Occipital lobe (tissue), 3 donors: ENCODE measurements at places on chromosomes 7 and 10.

DNA sequence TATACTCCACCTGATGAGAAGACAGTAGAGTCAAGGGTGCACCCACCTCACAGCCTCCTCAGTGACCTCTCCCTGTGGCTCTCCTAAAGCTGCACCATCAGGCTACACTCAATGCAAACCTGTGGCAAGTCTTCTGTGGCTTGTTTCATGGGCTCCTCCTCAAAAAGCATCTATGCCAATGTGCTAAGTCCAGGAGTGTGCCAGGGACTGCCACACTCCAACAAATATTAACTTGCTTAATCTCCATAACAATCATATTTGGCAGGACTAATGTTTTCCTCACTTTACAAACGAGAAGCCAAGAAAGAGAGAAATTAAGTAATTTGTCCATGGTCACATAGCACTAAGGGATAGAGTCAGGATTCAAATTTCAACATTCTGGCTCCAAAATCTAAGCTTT, 11.9 kb downstream of the NRAP start:
- no peak for DNase-seq

- no peak for DNase-seq
These were observed 205.0 kb downstream of the ABCA13 start for GRCh38 chr7:48376263-48376662.

- no peak for DNase-seq
These were observed 64.8 kb downstream of the CD36 start for GRCh38 chr7:80703272-80703671.

DNA sequence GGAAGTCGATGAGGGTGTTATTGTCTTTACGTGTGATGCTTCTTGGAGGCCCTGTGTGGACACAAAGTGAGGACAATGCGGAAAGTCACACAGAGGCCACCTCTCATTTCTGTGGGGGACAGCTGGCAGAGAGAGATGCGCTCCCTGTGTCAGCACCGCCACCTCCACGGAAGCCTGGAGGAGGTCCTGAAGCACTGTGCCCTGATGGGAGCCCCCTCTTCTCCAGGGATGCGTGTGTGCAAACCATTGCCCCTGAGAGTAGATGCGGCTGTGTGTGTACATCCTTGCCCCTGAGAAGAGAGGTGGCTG, 2.0 kb downstream of the PTPRE start:
- DNase-seq = no peak

- DNase-seq = no peak
These were observed 5.0 kb downstream of the TWIST1 start for GRCh38 chr7:19112274-19113001.

- DNase-seq = no peak
These were observed 265.9 kb upstream of the ZMIZ1 start for GRCh38 chr10:78802866-78803265.

DNA sequence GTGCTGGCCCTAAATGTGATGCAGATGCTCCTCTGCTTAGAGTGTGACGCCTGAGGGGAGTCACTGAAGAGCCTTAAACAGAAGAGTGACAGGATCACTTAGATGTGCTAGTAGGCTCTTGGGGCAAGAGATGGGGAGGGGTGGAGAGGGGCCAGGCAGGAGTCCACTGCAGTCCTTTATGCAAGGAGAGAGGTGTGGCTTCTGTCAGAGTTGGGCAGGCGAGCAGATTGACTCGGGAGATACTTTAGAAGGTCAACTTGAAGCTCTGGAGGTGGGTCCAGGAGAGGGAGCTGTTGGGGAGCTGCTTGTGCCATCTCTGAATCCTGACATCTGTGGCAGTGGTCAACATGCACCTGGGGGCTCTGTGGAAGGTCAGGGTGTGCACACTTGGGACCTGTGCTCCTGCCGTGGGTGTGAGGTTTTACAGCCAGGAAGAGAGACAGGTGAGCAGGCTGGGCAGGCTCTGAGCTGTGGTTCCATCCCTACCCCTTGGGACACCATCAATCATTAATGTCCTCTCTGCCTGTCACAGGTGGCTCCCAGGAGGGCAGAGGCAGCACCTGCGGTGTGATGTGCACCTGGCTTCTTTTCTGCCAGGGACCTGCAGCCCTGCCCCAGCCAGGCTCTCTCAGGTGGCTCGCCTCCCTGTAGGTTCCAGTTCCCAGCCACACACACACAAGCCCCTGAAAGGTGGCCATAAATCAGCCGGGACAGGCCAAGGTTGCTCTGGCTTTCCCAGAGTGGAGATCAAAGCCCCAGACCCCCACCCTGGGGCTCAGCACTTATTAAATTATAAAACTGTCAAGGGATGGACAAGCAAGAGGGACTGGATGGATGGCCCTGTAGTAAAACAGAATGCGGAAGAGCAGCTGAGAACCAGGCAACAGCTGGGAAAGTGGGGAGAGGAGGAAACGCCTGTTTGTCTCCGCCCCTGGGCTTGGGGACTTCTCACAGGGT, 14.0 kb downstream of the NEURL1 start:
- DNase-seq = no peak

DNA sequence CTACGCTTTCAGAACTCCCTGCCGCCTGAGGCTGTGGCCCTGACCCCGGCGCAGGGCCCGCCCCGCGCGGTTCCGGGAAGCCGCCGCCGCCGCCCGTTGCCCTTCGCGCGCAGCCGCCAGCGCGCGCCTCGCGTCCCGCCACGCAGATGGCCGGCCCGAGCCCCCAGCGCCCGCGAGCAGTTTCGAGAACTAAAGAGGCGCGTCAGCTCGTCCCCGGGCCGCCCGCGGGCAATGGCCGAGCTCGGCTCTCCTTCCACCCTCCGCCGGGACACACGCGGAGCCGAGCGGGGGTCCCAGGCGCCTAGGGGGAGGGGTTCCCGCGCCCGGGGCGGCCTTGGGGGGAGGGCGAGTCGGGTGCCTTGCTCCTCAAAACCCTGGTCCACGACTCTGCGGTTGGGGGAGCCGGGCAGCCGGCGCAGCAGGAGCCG, 1.8 kb downstream of the HNRNPF start:
- peak; percentile 42 for DNase-seq

GRCh38 chr10:106655636-106656035, 508.9 kb downstream of the SORCS1 start:
- DNase-seq = no peak

DNA sequence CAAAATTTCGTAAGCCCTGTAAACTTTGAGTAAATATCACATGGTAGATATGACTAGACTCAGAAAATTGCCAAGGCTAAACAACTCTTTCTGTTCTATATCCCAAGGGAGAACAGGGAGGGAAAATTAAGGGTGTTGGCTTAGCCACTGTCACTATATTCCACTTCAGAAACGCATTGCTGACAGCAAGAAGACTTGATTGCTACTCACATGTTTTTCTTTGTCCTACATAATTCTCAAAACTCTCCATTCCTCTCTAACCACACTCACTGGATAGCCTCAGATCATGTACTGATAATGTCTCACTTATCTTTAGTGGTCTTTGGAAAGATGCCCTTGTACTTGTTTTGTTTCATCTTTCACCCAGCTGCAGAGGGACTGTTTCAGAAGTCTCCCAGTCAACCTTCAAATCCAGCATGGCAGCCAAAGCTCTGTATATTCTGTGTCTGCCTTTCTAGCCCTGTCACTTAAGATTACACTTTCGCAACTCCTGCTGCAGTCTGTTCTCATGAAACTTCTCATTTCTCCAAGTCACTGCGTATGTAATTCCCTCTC, 582.4 kb upstream of the FZD8 start:
- DNase-seq = no peak

DNA sequence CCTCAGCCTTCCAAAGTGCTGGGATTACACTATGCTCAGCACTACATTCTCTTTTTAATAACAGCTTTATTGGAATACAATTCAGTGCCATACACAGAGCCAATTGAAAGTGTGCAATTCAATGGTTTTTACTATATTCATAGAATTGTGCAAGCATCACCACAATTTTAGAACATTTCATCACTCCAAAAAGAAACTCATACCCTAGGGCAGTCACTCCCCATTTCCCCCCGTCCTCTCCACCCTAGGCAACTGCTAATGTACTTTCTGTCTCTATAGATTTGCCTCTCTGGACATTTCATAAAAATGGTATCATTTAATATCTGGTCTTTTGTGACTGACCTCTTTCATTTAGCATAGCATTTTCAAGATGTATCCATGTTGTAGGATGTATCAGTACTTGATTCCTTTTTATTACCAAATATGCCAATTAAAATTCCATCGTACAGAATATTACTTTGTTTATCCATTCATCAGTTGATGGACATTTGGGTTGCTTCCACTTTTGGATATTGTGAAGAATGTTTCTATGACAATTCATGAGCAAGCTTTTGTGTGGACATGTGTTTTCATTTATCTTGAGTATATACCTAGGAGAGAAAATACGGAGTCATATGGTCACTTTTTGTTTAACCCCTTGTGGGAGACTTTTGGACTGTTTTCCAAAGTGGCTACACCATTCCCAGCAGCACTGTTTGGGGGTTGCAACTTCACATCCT, 6.3 kb upstream of the XPNPEP1 start:
- no peak for DNase-seq

- DNase-seq = no peak
These were observed 8.8 kb upstream of the OR6V1 start for GRCh38 chr7:143043391-143043790.
